ENCODE measurements at places on chromosomes 3 and 15.

GRCh38 chr3:183807209-183807728, 18.1 kb downstream of the MAP6D1 start:
- DNase-seq = no peak

DNA sequence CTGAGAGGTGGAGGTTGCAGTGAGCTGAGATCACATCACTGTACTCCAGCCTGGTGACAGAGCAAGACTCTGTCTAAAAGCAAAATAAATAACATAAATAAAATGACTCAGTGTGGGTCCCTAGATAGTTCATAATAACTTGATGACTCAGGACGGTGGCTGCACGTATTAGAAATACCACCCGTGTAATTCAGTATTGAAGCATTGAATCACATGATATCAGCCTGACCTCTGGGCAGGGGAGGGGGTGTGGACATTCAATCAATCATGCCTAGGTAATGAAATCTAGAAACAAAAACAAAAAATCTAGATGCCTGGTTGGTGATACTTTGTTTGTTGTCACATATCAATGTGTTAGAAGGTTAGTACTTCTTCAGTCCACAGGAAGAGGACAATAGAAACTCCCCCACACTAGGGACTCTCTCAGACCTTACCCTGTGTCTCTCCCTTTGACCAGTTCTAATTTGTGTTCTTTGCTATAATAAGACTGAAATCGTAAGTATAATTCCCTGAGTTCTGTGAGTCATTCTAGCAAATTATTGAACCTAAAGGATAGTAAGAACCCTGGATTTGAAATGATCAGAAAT, 177.3 kb downstream of the GAP43 start:
- DNase-seq = peak; percentile 57

GRCh38 chr3:167862104-167862730, 126.7 kb downstream of the SERPINI1 start:
- peak; percentile 11 for DNase-seq

DNA sequence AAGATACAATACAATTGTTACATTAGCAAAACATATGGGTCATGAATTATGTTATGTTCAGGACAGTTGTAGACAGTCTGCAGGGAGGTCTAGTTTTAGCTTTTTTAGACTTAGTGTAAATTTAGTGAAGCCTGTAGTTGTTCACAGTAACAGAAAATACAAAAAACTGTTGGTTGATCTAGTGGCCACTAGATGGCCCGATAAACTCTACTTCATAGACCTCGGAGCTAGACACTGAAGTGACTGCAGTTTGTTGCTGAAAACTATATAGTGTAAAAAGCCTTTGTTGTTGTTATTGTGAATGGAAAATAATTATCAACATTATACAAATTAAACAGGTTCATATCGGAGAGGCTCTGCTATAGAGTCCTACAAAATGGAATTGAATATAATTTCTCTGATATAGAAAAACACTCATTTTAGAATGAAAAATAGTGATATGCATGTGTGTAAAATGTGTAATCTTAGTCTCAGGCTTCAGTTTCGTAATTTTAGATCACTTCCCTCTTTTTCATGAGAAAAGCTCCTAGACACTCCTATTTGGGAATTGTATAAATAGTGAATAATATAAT, 18.3 kb downstream of the MAGEL2 start:
- DNase-seq = peak; percentile 14

- DNase-seq = no peak
Measured at GRCh38 chr15:90059208-90059985, 42.9 kb downstream of the IDH2 start.

DNA sequence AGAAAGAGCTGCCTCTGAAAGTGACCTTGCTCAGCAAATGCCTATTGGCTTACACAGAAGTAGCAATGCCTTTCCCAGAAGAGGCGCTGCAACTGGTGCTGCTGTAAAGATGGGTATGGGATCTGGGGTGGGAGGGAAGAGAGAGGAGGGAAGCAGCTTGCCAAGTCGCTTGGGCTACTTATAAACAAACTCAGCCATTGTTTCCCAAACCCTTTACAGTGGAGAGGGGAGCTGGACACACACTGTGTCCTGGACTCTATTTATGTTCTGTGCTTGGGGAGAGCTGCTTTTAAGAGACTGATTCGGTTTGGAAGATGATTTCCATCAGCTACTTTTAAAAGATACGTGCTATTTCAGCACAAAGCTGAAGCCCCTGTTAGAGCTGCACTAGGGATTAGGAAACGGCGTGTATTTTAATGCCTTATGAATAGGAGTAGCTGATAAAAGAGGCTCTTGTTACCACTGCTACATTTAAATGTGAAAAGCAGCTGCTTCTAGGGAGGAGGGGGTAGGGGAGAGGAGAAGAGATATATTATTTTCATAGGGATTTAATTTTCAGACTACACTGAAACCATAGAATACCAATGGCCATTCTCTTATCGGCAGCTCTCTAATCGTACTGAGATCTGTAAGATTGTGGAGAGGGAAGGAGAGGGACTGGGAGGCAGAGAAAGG, 440.6 kb downstream of the MCTP2 start:
- peak; percentile 4 for DNase-seq

DNA sequence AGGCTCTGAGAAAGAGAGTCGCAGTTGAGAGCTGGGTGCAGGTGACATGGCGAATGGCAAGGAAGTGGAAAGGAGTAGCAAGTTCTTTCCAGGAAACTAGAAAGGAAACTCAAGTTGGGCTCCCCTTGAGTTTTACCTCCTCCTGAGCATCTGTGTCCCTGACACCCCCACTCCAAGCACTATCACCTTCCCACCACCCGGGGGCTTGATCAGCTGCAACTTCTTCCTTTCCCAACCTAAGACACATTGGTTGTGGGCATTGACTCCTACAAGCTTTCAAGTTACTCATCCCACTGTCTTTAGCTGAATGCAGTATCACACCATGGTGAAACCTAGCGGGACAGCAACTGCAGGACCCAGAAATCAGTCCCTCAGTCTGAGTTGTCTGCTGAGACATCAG, 256.6 kb upstream of the NR2F2 start:
- no peak for DNase-seq

DNA sequence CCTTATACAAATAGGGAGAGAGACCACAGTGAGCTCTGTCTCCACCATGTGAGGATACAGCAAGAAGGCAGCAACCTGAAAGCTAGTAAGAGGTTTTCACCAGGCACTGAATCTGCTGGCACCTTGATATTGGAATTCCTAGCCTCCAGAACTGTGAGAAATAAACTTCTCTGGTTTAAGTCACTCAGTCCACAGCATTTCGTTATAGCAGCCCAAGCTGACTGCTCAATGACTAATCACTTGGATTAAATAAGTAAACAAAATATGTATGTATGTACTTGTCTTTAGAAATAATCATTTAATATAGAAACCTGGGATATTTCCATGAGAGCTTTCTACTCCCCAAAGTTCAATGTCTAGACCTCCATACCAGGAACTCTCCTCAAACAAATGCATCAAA, 162.0 kb downstream of the IMPG2 start:
- no peak for DNase-seq

- DNase-seq = no peak
Measured at GRCh38 chr3:176964661-176965060, 232.6 kb downstream of the TBL1XR1 start.

DNA sequence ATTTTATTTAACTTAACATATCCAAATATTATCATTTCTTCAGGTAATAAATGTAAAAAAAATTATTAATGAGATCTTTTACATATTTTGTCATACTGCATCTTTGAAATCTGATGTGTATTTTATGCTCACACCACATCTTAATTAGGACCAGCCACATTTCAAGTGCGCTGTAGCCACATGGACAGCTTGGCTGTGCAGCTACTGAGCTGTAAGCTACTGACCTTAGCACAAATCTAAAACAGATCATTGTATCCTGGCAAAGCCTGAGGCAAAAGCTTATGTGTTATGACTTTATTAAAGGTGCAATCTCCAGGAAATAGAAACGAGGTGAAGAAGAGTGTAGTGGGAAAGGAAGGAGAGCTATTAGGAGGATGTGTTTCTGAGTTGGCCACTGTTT, 126.7 kb upstream of the UBE2E2 start:
- peak; percentile 38 for DNase-seq

DNA sequence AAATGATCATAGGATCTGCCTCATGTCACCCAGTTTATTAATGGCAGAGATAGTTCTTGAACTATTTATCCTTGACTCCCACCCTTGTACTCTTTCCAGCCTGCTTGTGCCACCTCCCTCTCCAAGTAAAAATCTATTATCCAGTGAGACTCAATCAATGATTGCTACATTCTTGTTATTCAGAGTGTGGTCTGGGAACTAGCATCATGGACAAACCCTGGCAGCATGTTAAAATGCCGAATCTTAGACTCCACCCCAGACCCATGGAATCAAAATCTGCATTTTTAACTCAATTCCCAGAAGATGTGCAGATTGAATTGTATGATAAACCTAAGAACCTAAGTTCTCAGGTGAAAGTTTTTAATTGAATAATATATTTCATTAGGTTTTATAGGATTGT, 34.7 kb upstream of the PYDC2 start:
- DNase-seq = no peak

- no peak for DNase-seq
Measured at GRCh38 chr3:155958676-155959075, 88.2 kb downstream of the GMPS start.

DNA sequence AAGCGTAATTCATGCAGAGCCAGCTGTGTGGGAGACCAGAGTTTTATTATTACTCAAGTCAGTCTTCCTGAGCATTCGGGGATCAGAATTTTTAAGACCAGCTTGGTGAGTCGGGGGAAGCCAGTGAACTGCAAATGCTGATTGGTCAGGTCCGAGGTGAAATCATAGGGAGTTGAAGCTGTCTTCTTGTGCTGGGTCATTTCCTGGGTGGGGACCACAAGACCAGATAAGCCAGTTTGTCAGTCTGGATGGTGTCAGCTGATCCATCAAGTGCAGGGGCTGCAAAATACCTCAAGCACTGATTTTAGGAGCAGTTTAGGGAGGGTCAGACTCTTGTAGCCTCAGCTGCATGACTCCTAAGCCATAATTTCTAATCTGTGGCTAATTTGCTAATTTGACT, 228.1 kb upstream of the ATP10A start:
- no peak for DNase-seq

GRCh38 chr3:132180337-132180791, 136.8 kb upstream of the ACP3 start:
- peak; percentile 86 for DNase-seq

Measured in adipocyte (in vitro differentiated cells).